ENCODE measurements at places on chromosomes 16 and 17.

- no peak for ATAC-seq
Observed at GRCh38 chr17:80936723-80937122, 54.9 kb upstream of the CHMP6 start.

- ATAC-seq, result no peak
Observed at GRCh38 chr16:4075534-4075933, 40.7 kb downstream of the ADCY9 start.

- no peak for ATAC-seq
Observed at GRCh38 chr17:10907370-10907769, 69.5 kb upstream of the PIRT start.

DNA sequence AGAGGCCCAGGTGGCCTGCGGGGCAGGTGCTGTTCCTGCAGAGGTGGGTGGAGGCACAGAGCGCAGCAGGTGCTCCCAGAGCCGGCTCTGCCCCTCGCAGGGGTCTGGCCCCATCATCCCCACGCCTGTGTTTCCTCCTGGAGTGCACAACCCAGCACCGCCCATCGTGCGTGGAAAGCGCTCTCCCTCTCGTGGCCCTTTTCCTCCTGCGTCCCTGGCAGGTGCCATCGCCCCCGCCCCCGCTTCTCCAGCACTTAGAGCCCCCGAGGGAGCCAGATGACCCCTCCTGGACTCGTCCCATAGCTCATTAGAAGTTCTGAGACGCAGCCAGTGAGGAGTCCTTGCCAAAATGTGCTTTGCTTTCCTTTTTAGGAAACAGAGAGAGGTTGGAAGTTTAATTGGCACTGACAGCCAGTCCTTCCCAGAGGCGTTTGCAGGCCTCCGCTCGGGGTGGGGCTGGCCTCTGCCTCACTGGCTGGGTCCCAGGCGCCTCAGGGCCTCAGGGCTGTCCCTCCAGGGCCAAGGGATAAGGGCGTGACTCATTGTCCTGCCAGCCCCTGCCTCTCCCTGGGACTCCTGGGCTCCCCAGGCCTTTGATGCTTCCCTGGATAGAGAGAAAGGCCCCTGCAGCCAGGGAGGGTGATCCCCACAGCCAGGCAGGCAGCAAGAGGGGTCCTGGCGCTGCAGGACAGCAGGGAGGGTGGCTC lies 32.2 kb upstream of the CHMP6 start:
- no peak for ATAC-seq

DNA sequence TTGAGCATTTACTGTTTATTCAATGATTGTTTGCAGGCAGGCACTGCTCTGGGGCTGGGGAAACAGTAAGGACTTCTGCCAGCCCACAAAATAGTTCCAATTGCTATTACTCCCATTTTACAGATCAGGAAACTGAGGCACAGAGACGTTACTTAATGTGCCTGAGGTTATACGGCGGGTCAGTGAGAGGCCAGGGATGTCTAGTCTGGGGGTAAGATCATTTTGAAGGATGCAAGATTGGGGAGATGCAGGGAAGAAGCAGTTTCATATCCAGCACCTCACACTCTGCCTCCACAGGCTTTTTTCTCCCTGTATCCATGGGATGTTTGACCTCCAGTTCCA lies 46.5 kb downstream of the ABAT start:
- ATAC-seq, result no peak

- no peak for ATAC-seq
Observed at GRCh38 chr17:12522743-12523183, 142.9 kb upstream of the MYOCD start.

DNA sequence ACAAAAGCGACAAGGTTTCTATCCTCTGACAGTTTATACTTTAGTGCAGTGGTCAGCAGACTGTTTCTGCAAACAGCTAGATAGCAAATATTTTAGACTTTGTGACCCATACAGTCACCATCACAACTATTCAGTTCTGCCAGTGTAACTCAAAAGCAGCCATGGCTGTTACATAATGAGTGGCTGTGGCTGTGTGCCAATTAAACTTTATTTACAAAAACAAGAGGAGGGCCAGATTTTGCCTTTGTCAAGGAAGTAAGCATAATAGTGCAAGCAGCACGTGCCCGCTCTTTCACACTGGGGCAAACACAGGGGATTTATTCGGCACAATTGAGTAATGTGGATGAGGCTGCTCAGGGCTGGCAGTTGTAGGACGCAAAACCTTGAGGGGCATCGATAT lies 551.5 kb downstream of the MAF start:
- ATAC-seq, result no peak

DNA sequence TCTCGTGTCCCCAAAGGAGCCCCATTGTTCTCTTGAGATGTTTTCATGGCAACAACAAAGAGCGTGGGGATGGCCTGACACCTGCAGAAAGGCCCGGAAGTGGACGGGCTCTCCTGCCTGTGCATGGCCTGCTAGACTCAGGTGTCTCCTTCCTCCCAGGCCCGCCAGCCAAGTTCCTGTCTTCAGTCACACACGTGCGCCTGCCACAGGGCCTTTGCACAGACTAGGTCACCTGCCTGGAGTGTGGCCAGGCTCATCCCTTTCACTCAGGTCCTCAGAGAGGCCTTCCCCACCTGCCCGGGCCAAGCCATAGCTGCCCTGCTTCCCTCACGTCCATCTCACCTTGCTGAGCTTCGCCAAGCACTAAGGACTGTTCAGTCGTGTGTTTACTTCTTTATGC lies 300.9 kb downstream of the FOXL1 start:
- ATAC-seq, result no peak

DNA sequence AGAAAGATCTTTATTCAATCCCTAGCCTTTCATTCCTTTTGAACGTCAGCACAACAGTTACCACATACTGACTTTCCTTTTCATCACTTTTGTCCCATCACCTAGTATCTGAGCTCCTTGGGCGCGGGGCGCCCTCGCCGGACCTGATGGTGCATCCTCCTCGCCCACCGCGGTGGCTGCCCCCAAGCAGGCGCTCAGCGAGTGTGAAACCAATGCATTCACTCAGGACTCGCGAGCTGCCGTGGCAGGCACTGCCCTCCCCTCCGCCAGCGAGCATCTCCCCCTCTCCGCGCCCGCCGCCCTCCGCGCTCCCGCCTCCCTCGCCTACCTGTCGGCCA lies 756 bp downstream of the KLHL11 start:
- no peak for ATAC-seq

- ATAC-seq, result no peak
Observed at GRCh38 chr16:22035153-22035552, 27.2 kb downstream of the MOSMO start.

DNA sequence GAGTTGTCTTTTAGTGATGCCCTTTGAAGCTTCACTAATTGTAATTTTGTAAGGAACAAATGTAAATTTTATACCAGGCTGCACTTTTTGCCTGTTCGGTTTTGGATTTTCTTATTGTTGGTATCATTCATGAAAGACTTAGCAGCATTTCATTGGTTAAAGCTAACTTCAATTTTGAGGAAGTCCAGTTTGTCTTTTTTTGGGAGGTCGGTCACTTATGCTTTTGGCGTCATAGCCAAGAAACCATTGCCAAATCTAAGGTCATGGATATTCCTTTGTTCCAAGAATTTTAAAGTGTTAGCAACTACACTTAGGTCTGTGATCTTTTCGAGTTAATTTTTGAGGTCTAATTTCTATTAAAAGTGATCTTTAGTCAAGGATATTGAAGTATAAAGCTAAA lies 77.1 kb downstream of the PRKCA start:
- ATAC-seq, result no peak

- no peak for ATAC-seq
Observed at GRCh38 chr16:64615630-64616280, 506.1 kb downstream of the CDH11 start.

GRCh38 chr17:16352667-16353316 lies 477 bp downstream of the CENPV start:
- peak; percentile 67 for ATAC-seq

DNA sequence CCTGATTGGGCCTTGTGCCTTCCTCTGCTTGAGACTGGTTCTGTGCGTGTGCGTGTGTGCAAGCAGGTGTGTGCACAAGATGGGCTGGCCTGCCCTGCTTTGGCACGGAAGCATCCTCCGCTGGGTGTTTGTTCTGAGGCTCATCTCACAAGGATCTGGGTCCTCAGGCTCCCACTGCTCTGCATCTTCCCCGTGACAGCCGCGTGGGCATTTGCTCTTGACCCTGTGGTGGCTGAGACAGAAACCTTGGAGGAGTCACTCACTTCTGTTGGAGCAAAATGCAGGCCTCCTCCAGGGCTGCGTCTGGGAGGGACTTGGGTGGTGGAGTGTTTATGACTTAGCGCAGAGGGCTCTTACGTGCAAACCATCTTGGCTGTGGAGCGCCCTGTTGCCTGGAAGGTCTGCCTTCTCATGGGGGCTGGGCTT lies 119.2 kb downstream of the RPTOR start:
- peak; percentile 17 for ATAC-seq

DNA sequence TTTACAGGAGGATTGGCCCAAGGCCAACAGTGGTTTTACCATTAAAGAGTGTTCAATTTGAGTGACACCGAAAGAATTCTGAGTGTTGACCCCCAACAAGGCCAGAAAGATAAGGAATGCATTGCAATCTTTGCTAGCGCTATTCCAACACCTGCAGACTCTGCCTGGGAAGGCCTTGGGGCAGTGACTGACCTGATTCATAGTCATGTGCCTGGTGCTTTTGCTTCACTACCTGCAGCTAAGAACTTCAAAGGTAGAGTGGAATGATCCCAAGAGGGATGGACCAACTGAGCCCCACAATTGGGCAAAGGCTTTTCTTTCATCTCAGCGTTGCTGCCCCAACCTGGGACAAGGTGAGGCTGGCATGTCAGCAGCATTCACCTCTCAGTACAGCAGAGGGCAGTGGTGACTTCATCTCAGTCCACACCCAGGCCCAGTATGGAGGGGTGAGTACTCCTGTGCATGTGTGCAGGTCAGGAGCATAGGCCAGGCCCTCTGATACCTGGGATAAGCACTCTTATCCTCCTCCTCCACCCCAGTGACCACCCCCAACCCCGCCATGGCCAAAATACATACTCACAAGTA lies 149.6 kb upstream of the GNAO1 start:
- no peak for ATAC-seq

GRCh38 chr17:50471009-50471905 lies 2.6 kb upstream of the CHAD start:
- no peak for ATAC-seq

DNA sequence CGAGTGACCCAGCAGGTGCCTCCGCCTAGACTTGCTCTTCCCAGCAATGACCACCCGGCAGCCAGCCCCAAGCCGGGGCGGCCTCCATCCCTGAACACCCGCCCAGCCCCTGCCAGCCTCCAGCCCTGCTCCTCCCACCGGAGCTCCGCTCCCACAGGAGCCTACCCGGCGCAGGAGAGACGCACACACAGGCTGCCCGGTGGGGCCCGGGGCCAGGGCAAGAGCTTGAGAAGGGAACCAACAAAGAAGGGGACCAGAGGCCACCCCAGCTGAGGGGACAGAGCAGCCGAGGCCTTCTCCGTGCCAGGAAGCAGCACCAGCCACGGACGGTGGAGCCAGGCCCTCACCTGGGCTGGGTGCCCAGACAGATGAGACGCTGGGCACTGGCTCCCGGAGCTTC lies 13.8 kb downstream of the PKD1 start:
- ATAC-seq, result no peak

GRCh38 chr16:13298666-13299065 lies 397.3 kb downstream of the SHISA9 start:
- ATAC-seq, result no peak

GRCh38 chr17:83198366-83199341 lies 119.2 kb downstream of the METRNL start:
- ATAC-seq, result no peak

- no peak for ATAC-seq
Observed at GRCh38 chr17:10447026-10447931, 22.1 kb downstream of the MYH4 start.

GRCh38 chr16:3133844-3134243 lies 985 bp upstream of the ZNF213 start:
- no peak for ATAC-seq

GRCh38 chr17:57412520-57413096 lies 156.3 kb downstream of the MSI2 start:
- ATAC-seq, result no peak

GRCh38 chr16:53323924-53324323 lies 110.3 kb upstream of the RBL2 start:
- no peak for ATAC-seq

DNA sequence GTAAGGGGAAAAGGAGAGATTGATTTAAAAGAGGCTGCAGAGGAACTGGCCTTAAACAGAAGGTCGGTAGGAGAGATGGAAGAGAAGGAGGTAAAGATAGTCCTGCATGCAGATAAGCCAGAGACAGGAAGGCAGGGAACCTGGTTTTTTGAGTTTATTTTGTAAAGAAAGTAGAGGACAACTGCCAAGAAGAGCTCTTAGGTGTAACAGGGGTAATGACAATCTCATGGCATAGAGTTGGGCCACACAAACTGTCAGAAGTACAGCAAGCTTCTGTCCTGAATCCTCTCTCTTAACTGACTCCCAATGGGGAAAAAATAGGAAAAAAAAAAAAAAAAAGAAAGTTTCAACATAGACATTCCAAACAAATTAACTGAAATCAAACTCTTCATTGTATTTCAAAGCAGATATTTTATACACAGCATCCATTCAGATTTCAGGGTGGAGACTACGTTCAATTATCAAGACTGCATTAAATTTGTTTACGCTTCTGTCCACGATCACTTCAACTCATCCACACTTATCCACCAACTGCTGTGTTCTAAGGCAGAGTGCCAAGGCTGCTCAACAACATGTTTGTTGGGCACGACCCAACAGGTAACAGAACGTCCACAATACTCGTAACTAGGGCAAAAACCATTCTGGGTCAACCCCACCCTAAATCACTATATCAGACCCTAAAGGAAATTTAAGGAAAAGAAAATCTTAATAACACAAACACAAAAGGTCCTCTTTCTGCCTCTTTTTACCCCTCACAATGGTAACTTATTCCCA lies 34.9 kb downstream of the USP31 start:
- ATAC-seq, result no peak

DNA sequence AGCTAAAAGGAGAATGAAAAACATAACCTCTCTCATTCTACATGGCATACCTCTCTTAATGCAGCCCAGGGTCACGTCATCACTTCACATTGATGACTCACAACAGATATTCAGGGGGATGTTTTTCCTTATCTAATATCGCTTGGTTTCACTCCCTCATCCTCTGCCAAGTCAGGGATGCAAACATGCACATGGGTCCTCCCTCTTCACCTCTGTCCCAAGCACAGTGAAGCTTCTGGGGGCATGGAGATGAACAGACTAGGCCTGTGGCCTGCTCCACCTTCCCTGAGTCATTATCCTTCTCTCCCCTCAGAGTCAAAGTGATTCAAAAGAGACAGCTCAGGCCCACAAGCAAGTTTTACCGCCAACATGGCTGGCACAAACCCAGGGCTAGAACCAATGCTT lies 2.3 kb upstream of the MT2A start:
- no peak for ATAC-seq

Measured in activated CD4-positive, CD25-positive, alpha-beta regulatory T cell treated with anti-CD3 and anti-CD28 coated beads, Interleukin-2, amount 50 U/mL, for 24 hours (primary cell).